ENCODE measurements at places on chromosomes 16 and 17.

DNA sequence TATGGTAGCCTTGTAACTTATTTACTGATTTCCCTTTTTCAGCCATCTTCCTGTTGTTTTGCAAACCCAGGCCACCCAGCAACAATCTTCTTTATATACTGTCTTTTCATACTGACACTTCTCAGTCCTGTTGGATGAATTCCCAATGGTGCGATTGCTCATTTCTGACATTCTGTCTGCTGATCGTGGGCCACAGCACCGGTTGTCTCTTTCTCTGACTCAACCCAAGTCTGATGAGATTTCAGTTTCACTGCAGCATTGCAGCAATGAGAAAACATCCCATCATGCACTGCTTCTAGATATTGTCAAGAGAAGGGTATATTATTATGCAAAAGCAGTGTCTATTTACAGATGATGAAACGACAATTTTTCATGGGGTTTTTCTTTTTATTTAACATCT, 349.2 kb upstream of the HSBP1 start:
- DNase-seq: no peak

GRCh38 chr16:54928016-54928356, 2.7 kb upstream of the IRX5 start:
- DNase-seq: peak; percentile 33

- peak; percentile 83 for DNase-seq
Observed at GRCh38 chr16:22424161-22424937, 49.9 kb upstream of the CDR2 start.

GRCh38 chr17:17416400-17417360, 60.1 kb upstream of the MED9 start:
- peak; percentile 84 for DNase-seq

- no peak for DNase-seq
Observed at GRCh38 chr17:34220752-34221395, 34.2 kb upstream of the CCL2 start.

GRCh38 chr16:2036200-2036966, 9.7 kb downstream of the NHERF2 start:
- no peak for DNase-seq

GRCh38 chr16:66851166-66851964, 7.2 kb downstream of the CA7 start:
- DNase-seq: no peak

- DNase-seq: peak; percentile 45
Observed at GRCh38 chr17:38415250-38416194, 12.7 kb upstream of the ARHGAP23 start.

- DNase-seq: peak; percentile 37
Observed at GRCh38 chr17:81966343-81967243, 5.6 kb upstream of the NOTUM start.

- DNase-seq: no peak
Observed at GRCh38 chr17:2481760-2482159, 29.9 kb downstream of the METTL16 start.

DNA sequence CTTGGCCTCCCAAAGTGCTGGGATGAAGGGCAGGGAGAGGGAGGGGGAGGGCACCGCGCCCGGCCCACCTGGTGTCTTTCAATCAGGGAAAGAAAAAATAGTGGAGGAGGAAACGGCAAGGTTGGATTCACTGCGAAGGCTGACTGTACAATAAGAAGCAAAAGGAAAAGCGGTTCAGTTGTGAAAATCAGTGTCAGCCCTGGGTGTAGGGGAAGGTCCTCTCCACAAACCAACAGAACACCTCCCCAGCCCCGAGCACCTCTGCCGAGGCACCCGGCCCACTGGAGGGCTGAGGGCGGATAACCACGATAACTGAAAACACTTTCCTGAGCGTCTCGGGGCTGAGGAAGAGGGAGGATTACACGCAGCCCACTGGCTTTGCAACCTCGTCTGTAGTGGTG, 1.4 kb upstream of the SPG7 start:
- DNase-seq: no peak

GRCh38 chr17:79803997-79804855, 7.3 kb upstream of the CBX8 start:
- no peak for DNase-seq

DNA sequence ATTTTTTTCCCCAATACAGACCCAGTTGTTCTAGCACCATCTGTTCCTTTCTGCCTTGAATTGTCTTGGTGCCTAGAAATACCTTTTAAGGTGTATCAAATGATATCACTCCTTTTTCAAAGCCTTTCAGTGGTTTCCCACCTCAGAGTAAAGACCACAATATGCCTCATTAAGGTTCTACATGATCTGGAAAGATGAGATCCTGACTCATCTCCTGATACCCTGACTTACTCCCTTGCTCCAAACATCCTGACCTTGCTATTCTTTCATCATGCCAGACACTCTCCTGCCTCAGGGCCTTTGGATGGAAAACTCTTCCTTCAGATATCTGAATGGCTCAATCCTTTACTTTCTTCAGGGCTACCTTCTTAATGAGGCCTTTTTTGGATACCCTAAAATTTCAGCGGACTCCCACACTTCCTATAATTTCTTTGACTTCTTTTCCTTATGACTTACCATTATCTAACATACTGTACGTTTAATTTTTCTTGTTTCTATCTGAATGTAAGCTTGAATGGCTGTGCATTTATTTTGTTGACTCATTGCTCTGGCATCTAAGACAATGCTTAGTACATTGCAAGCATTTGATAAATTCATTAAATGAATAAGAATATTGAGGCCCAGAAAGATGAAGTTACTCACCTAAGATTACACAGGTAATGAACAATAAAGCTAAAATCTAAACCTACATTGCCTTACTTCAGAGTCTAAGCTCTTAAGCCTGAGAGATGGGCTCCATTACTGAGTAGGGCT, 19.2 kb downstream of the FLOT2 start:
- no peak for DNase-seq

DNA sequence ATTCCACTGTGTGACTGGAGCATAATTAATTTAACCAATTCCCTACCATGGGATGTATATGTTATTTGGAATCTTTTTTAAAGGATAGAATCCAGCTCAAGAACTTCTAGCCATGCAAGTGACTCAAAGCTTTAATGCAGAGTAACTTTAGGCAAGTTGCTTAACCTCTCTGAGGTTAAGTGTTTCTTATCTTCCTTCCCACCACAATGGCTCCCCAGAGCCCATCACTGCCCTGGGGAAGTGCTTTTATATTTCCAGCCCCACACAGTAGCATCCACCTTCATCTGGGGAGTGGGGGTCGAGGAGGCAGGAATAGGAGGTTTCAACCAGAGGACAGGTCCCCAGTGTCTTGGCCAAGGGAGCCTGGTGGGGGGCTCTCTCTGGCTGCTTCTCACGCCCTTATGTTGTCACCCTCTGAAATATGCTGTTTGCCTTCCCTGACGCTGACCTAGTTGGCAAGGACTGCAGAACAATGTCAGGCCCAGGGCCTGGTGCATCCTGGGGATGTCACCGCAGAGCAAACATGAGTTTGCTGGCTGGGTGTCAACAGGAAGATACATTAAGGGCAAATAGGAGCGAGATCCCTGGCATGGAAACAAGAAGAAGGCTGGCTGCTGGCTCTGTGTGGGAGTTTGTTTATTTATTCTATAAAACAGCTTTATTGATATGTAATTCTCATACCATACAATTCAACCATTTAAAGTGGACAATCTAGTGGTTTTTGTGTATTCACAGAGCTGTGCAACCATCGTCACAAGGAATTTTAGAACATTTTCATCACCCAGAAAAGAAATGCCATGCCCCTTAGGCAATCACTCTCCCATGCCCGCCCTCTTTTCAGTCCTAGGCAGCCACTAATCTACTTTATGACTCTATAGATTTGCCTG, 46.6 kb upstream of the WSB1 start:
- peak; percentile 99 for DNase-seq

- DNase-seq: peak; percentile 23
Observed at GRCh38 chr17:72700226-72700625, 392.3 kb downstream of the SLC39A11 start.

- no peak for DNase-seq
Observed at GRCh38 chr17:55664287-55664686, 58.4 kb downstream of the TMEM100 start.

- DNase-seq: no peak
Observed at GRCh38 chr17:74971842-74972106, 785 bp downstream of the HID1 start.

DNA sequence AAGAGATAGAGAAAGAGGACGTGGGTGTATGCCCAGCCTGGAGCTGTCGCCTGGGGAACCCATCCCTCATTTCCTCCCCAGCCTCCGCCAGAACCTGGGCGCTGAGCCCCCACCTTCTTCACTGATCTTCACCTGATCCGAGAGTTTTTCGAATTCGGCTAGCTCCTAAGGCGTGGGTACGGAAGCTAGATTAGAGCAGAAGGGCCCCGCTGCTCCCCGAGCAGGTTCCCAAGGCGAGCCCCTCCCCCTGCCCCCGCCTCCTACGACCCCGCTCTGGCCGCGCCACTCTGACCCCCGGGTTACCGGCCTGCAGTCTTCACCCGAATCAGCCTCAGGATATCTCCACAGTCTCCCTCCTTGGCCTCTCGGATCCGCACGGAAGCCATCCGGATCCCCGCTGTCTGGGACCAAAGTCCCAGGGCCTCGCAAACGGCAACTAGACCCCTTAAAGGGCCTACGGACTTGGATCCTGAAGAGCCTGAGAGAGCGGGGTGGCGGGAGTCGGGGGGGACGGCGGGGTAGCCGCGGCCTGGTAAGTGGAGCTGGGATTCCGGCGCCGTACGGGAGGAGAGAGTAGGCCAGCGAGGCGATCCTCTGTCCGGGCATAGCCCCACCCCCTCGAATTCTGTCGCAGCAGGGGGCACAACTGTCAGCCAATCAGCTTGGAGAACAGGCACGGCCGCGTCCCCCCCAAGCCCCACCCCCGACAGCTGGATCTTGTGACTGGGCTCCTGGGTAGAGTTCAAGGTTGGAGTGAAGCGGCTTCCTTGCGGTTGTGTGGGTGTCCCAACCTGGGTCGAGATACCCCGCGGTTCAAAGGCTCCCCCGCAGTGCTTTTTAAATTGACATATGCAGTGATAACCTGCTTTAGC, at the start of gene SAT2:
SAT2 (minus strand) TSS at position 572 of the 872 bp plus-strand sequence; CDS start at position 386, 186 bp downstream.
- DNase-seq: peak; percentile 95

- DNase-seq: no peak
Observed at GRCh38 chr17:40632216-40632615, 15.4 kb downstream of the SMARCE1 start.

DNA sequence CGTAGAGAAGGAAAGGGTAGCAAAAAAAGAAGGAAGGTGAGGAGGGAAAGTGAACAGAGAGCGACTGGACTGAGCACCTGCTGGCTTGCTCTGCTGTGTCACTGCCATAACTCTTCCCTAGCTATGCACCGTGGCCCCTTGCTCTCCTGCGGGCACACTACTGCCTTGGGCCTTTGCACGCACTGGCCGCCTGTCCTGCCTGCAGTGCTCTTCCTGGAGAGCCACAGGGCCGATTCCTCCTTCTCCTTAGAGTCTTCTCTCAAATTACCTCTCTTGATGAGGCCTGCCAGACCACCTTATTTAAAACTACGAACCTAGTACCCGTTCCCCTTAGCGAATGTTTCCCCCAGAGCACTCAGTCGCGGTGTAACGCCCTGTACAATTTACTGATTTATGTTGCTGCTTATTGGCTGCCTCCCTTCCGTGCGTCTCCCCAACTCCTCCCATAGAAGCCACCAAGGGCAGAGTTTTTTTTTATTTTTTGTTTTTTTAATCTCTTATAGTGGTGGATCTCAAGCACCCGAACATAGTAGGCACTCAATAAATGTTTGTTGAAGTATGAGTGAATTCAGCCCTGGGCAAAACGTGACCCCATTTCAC, 70.3 kb downstream of the RAI1 start:
- no peak for DNase-seq

DNA sequence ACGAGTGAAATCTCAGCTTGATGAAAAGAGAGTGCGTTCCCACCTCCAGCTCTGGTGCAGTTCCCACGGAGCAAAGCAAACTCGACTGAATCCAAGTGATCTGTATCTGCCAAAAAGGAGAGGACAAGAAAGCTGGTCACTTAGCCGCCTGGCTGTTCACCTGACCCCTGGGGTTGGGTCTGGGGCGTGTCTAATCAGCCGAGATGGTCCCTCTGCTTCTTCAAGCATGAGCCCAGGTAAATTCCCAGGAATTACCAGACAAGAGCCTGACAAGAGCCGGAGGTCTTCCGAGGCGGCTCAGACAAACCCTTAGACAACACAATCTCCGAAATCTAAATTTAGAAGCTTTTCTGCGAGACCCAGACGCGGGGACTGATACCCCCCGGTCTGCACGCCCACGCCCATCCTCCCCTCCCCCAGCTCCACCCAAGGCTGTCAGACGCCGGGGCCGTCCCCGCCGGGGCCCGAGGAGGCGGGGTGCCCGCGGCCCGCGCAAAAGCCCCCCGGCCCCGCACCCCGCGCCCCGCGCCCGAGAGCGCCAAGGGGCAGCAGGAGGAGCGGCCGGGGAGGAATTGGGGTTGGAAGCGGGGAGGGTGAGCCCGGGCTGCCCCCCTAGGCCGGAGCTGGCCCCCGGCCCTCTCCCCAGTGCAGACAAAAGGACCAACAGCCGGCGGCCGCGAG, 674 bp downstream of the ZNF821 start:
- DNase-seq: no peak

- DNase-seq: peak; percentile 23
Observed at GRCh38 chr17:74840989-74841666, 18.6 kb downstream of the GRIN2C start.

DNA sequence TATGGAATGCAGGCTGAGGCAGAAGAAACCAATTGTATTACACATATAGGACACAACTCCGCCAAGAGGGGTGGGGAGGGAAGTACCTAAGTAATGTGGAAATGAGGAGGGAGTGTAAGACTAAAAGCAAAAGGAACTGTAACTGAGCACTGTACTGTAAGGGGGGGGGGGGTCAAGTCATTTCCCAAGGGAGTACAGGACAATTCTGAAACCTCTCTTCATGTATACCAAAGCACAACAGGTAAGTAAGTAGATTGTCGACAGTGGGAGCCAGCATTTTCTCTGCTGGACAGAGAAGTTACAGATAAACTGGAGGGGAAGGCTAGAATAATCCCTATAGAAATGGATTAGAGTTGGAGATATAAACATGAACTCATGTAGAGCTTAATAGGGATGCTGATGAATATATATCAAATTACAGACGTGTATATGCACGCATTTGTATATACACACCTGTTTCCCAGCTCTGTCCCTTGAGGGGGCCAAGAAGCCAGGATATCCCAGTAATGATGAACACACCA, 6.4 kb downstream of the USP22 start:
- DNase-seq: no peak

GRCh38 chr17:4548721-4549531, 6.3 kb downstream of the MYBBP1A start:
- no peak for DNase-seq

DNA sequence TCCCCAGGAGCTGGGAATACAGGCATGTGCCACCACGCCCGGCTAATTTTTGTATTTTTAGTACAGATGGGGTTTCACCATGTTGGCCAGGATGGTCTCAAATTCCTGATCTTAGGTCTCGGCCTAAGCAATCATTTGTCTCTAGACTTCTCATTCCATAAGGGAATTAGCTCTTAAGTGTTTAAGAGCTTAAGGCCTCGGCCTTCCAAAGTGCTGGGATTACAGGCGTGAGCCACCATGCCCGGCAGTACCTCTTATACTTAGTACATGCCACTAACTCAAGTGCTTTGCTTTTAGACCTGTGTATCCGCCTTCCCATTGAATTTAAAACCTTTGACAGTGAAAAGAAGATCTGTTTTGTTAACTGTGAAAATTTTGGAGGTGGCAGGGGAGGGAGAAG, 16.6 kb upstream of the IL21R start:
- no peak for DNase-seq

Data from fibroblast of gingiva (primary cell).